Astrocyte (in vitro differentiated cells and primary cell): ENCODE measurements at places on chromosomes 2 and 18. TPM values are rescaled to one million over a fixed set of nuclear protein-coding genes. Genes with fewer than 3 reads are reported as not detected.

DNA sequence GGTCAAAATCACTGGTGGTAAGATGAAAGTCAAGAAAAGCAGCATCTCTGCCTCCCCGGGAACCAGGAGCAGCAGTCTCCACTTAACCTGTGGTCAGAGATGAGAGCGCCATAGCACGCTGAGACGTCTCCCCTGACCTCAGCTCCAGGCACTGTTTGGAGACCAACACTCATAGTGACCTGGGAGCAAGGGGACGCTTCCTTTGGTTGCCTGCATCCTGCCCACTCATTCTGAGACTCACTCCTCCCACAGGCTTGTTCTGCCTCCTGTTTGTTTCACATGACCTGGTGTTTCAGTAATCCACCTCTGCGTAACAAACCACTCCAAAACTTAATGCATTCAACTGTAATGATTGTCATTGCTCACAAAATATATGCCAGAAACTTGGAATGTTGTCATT is 139.3 kb downstream of the ACOXL start:
- no peak for DNase-seq

DNA sequence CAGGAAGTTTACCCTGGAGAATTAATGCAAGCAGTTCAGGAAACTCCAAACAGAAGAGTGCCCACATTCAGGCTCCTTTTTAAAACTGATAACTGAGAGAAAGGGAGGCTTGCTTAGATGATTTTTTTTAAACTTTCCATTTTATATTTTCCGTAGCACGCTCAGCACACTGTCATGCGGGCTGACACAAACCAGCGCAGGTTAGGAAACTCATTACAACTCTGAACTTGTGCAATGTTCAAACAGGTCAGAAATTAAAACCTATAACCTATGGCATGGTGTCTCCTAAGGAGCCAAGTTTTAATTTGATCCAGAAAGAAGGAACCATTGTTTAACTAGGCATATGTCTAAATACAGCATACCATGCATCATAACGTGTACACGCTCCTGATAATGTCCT is 117.7 kb upstream of the SMIM21 start:
- DNase-seq: no peak

GRCh38 chr2:178163395-178163794 is 30.9 kb upstream of the OSBPL6 start:
- no peak for DNase-seq

DNA sequence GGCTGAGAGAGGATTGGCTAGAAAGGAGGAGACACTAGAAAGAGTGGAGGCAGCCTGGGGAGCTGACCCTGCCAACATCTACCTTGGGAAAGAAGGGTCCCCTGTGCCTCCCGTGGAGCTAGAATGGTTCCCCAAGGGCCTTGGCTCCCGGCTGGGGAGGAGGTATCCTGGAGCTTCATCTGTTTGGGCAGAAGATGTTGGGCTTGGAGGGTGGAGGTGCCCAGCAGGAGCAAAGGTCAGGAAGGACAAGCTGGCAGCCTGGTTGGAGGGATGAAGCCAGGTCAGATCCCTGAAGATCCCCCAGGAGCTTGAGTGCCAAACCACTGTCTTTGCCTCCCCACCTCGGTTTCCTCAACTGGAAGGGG is 2.9 kb downstream of the ATP6V1B1 start:
- no peak for DNase-seq

DNA sequence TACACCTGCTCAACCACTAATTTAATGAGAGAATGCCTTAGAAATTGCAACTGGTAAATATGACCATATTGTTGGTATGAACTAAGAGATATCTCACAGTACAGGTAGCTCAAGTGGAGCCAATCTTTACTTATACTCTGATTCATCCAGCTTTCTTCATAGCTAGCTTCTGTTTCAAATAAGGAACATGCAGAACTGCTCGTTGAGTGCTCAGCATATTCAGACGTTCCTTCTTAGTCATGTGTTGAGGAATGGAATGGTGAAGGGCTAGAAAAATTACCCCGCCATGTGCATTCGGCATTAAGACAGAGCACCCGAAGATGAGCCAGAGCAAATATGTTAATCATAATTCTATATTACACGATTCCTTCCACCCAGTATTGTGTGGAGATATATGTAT is 144.0 kb upstream of the VRK2 start:
- DNase-seq: no peak

DNA sequence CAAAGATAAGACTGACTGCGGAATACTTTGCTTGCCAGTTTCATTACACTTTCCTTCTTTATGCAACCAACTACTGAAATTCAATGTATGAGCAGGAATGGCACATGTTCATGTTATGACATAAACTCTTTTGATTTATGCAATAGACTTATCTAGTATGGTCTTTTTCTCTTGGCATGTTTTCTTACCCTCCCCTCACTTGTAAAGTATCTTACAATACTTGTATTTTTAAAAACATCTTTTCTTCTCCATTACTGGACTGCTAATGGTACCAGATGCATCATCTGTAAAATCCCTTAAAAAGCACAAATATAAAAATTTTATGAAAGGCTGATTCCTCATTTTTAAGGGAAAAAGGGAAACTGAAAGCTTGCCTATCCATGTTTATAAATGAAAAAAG is 373.8 kb downstream of the ZEB2 start:
- no peak for DNase-seq

DNA sequence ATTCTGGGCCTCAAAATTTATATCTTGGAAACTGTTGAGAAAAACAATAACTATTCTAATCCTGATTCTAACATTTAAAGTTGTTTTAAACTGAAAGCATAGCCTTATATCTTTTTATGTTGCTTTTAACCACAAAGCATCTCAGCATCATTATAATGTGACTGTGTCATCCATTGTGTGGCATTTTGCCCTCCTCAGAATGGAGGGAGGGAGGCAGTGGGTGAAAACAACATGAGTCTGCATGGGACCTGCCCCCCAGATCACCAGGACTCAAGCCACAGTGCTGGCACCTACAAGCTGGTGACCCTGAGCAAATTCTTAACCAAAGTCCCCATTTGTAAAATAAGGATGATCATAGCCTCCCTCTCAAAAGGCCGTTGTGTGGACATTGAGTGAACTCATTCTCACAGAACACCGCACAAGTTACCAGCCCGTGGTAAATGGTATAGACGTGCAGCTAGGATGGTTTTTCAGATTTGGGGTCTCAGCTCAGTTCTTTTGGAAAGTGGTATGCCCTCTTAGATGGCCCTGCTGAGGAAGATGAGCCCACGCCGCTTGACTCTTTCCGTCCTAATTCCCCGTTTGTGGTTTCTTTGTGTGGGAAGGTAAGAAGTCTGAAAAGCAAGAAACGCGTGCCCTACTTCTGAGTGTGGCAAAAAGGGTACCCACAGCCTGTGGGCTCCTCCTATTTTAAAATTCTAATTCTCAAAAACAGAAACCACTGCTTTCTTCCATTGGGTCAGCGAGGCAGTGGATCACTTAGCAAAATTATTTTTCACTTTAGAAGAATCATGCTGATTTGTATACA is 305.0 kb upstream of the ID2 start:
- DNase-seq: peak; percentile 10

DNA sequence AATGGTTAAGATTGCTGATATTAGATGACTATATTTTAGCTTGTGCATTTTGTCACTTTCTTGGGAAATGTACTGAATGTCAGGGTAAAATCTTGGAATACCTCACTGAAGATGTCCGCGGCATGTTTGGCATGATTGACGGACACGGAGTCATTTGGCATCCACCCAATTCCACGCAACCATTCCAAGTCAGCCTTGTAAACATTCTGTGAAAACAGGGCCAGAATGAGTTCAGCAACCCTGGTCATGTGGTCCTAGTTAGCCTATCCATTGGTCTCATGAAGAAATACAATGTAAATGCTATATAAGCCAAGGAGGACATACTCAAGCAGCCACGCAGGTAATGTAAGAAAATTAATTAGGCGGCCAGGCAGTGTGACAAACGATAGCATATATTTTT is 159.5 kb downstream of the RIF1 start:
- DNase-seq: no peak

DNA sequence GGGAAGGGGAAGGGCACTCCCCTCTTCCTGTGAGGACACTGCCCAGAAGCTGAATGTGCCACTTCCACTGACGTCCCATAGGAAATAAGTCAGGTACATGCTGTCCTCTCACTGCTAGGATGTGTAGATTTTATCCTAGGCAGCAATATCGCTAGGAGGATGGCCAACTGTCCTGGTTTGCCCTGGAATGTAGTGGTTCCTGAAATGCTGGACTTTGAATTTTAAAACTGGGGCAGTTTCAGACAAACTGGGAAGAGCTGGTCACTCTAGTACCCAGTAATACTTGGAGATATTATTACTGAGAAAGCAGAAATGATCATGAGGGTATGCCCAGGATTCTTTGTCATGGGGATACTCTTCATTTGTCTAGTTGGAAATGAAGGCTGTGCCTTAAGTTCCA is 5.4 kb upstream of the KCNS3 start:
- DNase-seq: no peak

DNA sequence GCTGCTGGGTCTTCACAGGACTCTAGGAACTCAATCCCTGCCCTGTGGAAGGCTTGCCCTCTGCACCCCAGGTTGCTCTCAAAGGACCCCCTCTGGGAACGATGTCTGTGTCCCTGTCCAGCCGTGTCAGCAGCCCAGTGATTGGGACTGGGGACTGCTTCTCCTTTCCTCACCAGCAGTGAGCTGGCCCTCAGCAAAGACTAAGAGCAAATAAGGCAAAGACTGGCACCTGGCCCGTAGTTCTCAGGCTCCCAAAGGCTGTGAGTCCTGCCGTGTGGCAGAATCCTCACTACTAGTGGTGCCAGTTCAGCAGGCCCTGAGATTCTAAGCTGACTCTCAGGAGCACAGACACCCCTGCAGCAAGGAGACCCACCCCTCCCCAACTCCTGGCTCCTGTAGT is 47.8 kb downstream of the TMEM163 start:
- no peak for DNase-seq

DNA sequence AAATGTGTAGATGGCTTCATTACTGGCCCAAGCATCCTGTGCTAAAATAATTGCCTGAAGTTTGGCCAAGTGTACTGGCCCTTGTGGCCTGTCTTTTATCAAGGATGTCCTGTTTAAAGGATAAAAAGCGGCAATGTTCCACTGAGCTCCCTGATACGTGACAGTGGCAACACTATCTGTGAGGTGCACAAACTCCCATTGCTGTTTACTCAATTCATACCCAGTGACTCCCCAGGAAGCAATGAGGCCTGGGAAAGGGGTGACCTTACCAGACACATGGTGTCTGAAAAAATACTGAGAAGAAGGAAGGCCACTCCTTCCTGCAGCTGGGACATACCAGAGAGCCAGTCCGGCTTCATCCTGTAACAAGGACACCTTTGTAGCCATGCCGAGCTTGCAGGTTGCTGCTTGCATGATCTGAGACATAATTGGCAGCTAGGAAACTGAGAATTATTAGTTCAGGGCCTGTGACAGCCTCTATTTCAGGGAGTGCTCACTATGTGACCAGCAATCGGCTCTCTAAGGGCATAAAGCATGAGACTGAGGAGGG is 198.5 kb upstream of the LRATD1 start:
- DNase-seq: no peak

- no peak for DNase-seq
Observed at GRCh38 chr2:75324141-75324540, 124.8 kb upstream of the TACR1 start.

DNA sequence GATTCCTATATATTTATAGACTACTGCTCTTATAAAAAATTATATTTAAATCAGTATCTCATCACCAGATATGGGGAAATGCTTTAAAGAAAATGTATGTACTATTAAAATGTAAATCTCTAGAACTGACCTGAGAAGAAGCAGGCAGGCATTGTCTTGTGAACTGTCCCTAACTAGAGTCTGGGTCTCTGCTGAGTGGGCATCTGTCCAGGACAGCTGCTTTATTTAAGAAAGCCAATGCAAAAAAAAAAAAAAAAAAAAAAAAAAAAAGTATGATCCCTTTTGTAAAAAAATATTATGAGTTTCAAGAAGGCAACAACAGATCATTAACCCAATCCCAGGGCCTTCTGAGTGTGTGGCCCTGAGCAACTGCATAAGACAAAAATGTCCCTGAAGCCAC is 66.0 kb downstream of the PAX3 start:
- DNase-seq: no peak

- no peak for DNase-seq
Observed at GRCh38 chr18:74631212-74631611, 33.5 kb downstream of the ZNF407 start.

DNA sequence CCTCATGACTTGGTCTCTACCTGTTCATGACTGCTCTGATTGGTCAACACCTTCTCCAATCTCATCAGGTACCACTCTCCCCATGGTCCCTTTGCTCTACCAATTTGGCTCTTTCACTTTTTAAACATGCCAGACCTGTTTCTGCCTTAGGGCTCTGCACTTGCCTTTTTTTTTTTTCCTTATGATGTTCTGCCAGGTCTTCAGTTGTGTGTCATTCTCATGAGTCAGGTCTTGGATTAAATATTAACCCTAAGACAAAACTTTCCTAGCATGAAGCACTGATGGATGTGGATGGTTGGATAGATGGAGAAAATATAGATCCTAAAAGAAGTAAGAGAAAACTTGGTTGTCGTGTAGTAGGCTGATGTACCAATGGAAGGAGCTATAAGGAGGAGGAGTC is 219.3 kb downstream of the TTC32 start:
- DNase-seq: no peak

DNA sequence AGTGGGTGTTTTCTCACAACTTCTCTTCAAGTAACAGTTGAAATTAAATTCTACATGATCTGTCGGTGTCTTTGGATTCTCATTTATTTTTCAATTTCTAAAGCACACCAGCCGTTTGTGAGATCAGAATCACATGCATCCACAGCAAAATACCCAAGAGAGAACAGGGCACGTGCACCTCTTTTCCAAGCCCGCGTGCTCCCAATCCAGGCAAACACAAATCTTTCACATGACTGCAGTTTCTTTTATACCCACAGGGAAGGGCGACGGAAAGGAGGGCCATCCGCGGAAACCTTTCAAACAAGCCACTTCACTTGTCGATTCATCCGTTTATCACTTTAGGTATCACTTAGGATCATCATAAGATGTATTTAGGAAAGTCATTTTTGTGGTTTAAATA is 13.0 kb upstream of the DAPL1 start:
- DNase-seq: peak; percentile 6

- DNase-seq: no peak
Observed at GRCh38 chr2:62792408-62792807, 86.9 kb downstream of the EHBP1 start.

DNA sequence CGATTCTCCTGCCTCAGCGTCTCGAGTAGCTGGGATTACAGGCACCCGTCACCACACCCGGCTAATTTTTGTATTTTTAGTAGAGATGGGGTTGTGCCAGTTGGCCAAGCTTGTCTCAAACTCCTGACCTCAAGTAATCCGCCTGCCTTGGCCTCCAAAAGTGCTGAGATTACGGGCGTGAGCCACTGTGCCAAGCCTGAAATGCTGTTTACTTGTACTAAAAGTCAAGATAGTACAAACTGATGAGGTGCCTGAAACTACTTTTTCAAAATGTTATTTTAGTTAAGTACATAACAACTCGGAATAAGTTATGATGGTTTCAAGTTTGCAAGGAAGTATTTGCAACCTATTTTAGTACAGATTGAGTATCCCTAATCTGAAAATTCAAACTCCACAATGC is 85.7 kb downstream of the CEP192 start:
- no peak for DNase-seq

- no peak for DNase-seq
Observed at GRCh38 chr2:177282787-177283572, 18.5 kb upstream of the NFE2L2 start.

PHLPP1 gene
- total RNA-seq: 11.2 and 13.3 TPM in 2 replicates

GBX2 gene
- total RNA-seq: 1.2 and 1.8 TPM in 2 replicates

RSAD2 gene
- total RNA-seq: 9.5 and 11.8 TPM in 2 replicates

FN1 gene
- total RNA-seq: 17,010 and 22,524 TPM in 2 replicates

GALR1 gene
- total RNA-seq: not detected in 2 replicates

DIPK1C gene
- total RNA-seq: not detected in 2 replicates

CHRNG gene
- not detected in 2 replicates for total RNA-seq

SATB2 gene
- total RNA-seq: 11.6 and 12.3 TPM in 2 replicates
